A172 (cell line): ENCODE measurements at places on chromosomes 5 and 9.

DNA sequence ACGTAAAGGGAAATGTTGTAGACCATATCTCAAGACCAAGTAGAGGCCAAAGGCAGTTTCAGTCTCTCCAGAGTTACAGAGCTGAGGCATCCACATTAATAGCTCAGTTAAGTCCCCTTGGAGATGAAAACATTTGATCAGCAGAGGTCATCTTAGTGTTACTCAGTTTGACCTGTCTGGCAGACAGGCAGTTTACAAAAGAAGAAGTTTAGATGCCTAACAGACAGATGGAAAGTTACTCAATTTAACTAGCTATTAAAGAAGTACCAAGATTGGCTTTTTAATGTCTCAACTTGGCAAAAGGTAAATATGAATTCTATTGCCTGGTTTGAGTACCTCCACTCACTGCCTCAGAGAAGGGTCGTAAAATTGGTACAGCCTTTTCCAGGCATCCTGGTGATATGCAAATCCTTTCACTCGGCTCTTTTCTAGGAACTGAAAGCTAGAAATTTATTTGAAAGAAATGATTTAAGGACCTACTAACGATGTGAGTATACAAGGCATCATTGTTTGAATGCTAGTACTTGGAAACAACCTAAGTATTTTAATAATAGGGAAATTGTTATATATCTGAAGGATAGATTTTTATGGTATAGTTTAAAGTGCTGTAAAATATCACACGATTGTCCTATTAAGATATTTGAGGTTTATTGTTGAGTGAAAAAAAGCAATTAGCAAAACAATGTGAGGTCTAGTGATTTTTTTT lies 14.8 kb downstream of the ACO1 start:
- DNase-seq, result no peak

DNA sequence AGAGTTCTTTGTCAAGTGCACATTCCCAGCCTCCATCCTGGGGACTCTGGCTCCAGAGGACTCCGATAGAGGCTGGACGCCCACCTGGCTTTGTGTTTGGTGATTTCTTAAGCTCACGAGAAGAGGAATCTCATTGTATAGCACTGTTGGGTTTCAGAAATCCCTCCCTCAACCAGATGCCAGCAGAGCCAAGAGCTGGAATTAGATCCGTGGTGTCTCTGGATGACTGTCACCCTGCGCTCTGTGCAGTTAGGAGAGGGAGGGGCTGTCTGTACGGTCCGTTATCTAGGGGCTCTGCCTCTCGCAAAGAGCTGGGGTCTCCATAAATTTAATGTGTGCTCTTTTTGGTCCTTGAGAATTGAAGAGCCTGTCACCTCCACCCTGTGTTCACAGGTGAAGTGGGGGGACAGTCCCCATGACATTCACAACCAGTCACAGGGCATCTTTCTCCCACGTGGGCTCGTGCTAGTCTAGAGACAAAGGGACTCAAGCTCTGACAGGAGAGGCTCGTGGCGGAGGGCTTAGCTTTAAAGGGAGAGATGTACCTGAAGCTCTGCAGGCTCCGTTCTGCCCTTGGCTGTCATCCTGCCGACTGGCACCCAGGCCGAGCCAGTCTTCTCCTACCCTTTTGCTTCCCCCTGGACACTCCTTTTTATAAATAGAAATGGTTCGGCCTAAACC lies 41.4 kb downstream of the FAM78A start:
- DNase-seq, result no peak

GRCh38 chr5:38911933-38912332 lies 66.1 kb downstream of the OSMR start:
- no peak for DNase-seq

- peak; percentile 26 for DNase-seq
These were observed 49.0 kb downstream of the DAPK1 start for GRCh38 chr9:87546704-87547103.
